ENCODE measurements at places on chromosomes 5 and 9.
A peak's percentile ranks its signal among the peaks of the same experiment; 100 is the strongest.

- no peak for DNase-seq
Measured at GRCh38 chr5:151406322-151406947, 41.0 kb upstream of the SLC36A1 start.

DNA sequence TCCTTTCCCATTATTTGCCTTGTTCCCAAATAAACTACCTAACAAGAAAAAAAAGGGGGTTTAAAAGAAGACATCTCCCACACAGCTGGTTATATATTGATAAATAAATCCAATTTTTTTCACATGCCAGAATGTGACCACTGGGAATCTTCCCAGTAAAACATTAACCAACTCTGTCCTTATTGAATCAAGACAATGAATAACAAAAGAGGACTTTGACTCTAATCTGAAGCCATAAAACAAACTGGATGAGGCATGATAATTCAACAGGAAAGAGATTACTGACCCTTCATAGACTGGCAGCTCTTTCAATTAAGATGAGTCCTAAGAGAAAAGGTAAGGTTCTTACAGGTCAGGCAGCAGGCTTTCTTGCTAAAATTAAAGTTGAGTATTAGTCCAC lies 165.8 kb upstream of the CDH6 start:
- no peak for DNase-seq

DNA sequence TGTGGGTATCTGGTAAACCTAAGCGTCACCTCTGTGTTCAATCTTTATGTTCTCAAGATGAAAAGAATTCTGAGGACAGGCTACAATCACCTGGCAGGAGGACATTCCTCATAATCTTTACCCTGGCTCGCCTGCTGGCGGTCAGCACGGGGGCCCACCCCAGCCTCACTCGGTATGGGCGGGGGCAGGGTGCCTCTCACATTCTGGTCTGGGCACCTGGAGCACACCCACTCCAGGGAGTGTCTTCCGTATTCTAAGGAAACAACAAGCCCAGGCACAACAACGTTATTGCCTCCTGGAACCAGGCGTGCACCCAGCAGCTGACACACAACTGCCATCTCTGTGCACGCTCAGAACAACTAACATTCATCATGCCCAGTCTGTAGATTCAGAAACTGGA lies 179.8 kb downstream of the ROR2 start:
- DNase-seq = no peak

DNA sequence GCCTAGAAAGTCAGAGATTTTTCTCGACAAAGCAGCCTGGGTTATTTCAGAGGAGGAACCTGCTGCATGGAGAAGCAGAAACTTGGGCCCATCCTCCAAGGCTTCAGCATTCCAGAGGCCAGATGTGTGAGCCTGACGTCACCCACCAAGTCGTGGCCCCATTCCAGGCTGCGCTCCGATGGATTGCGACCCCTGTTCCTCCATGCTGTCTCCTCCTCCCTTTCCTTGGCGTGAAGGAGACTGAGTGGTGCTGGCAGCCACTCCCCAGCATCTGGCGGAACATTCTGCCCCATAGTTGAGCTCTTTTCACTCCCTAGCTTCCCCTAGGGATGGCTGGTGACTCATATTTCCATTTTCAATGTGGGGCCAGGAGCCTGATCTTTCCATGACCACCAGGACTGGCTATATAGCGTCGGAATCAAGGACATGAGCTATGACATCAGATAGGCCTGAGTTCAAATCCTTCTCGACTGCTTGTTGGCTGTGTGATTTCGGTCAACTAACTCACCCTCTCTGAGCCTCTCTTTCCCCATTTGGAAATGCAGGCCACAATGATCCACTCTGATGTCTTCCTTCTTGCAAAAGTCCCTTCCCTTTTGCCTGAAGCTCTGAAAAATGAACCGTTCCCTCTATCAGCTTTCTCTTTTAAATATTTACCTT lies 24.5 kb upstream of the DUSP1 start:
- no peak for DNase-seq

GRCh38 chr9:104960662-104961061 lies 32.7 kb upstream of the ABCA1 start:
- peak; percentile 48 for DNase-seq
